Hematopoietic multipotent progenitor cell treated with erythropoietin and hydrocortisone succinate and interleukin-3 and kit ligand, for 8 days (in vitro differentiated cells): ENCODE measurements at places on chromosomes 12 and 14.

GRCh38 chr14:94346841-94347240 is 23.7 kb upstream of the SERPINA6 start:
- DNase-seq: no peak

GRCh38 chr12:30457621-30458289 is 237.9 kb downstream of the IPO8 start:
- DNase-seq: peak; percentile 10

GRCh38 chr12:66268562-66268961 is 33.7 kb upstream of the HELB start:
- no peak for DNase-seq

DNA sequence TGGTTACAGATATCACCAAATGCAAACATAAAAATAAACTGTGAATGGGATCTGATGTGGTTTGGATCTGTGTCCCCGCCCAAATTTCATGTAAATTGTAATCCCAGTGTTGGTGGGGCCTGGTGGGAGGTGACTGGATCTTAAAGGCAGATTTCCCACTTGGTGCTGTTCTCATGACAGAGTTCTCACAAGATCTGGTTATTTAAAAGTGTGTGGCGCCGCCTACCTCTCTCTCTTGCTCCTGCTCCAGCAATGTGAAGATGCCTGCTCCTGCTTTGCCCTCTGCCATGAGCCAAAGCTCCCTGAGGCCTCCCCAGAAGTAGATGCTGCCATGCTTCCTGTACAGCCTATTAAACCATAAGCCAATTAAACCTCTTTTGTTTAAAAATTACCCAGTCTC is 47.8 kb downstream of the SLC25A21 start:
- DNase-seq: peak; percentile 40

- no peak for DNase-seq
Observed at GRCh38 chr12:104593482-104593881, 136.7 kb downstream of the CHST11 start.

GRCh38 chr12:74349925-74350324 is 187.7 kb upstream of the ATXN7L3B start:
- DNase-seq: no peak

DNA sequence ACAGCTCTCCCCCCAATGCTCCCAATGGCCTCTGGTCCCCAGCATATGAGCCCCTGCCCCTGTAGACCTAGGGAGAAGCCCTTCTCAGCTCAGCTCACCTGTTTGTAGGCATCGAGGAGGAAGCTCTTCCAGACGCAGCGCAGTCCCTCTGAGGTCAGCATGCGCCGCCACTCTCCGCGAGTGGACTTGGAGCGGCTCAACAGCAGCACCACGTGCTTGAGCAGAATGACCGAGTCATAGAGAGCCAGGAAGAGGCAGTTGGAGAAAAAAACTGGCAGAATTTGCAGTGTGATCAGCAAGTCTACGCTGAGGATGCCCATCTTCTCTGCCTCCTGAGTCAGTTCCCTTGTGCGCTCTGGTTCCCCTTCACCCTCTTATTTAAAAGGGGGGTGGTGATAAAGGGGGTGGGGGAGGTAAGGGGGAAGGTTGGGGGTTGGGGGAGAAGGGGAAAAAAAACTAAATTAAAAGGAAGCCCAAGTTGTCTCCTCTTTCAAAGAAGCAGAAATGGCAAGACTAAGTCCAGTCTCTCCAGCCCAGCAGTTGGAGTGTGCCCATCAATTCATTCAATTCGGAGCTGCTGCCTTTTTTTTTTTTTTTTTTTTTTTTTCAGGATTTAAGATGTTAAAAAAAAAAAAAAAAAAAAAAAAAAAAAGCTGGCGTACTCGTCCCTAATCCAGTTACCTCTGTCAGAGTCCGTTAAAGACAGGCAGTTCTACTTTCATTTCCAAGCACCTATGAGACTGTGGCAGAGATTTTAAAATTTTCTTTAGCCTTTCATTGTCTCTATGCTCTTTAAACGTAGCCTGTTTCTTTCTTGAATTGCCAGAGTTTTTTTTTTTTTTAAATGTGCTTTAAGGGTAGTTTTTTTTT is at the start of gene DIO2:
DIO2 (minus strand) TSS at position 352 of the 870 bp plus-strand sequence; CDS start at position 320, 32 bp downstream.
- no peak for DNase-seq

DNA sequence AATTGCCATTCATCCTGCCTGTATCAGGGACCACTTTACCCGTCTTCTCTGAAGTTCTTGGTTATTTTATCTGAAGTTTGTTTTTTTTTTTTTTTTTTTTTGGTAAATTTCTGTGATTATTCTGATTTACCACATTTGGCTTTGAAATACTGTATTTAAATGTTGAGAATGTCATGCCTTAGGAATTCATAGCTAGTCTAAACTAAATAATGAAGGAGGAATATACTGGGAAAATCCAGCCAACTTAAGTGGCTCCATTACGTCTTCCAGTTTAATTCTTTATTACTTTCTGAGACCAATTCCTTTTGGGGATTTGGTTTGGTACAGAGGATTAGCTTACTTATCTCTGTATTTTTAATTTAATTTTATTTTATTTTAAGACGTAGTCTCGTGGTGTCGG is 60.3 kb upstream of the KCNMB4 start:
- DNase-seq: no peak

GRCh38 chr12:17030338-17030737 is 424.4 kb upstream of the LMO3 start:
- DNase-seq: no peak

DNA sequence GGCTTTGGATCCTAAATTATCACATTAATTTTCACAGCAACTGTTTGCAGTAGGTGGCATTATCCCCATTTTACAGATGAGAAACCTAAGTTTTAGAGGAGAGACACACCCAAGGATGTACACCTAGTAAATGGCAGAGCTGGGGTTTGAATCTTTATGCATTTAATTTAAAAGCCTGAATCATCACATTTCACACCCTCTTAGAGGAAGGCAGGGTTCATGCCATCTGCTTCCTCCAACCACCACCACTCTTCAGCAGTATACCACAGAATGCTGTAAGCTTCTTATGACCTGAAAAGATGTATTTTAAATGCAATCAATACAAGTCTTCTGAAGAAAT is 90.3 kb downstream of the CRADD start:
- no peak for DNase-seq

DNA sequence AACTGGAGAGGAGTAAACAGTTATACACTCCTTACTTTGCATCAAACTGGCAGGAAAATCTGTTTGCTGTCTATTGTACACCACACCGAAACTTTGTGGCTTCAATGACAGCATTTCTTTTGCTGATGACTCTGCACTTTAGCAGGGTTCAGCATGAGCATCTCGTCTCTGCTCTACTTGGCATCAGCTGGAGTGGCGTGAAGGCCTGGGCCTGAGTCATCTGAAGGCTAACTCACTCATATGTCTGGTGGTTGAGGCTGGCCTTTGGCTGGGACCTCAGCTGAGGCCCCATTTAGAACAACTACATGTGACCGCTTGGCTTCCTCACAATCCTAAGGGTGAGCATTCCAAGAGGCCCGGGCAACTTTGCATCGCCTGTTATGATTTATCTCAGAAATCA is 28.7 kb upstream of the REP15 start:
- DNase-seq: no peak

DNA sequence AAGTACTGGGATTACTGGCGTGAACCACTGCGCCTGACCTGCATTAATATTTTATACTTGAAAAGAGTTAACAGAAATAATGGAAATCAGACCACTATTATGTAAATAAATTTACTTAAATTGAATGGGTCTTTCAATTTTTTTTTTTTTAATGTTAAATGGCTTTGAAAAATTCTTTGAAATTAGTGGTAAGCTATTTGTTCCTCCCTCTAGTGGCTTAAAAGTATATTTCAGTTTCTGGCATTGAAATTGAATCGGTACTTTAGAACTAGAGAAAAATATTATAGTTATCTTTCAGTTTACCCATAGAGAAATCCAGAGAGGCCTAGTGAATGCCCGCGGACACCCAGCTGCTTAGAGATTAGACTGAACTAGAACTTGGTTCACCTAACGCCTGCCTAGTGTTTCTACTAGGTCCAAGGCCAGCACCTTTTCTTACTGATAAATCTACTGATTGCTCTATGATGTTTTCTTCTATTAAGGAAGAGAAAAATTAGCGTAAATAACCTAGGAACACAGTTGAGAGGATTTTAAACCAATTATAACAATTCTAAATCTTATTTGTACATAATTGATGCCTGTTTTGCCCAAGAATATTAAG is 106.5 kb downstream of the EML1 start:
- DNase-seq: peak; percentile 14

GRCh38 chr12:106774808-106775524 is 484 bp downstream of the RIC8B start:
- peak; percentile 9 for DNase-seq

DNA sequence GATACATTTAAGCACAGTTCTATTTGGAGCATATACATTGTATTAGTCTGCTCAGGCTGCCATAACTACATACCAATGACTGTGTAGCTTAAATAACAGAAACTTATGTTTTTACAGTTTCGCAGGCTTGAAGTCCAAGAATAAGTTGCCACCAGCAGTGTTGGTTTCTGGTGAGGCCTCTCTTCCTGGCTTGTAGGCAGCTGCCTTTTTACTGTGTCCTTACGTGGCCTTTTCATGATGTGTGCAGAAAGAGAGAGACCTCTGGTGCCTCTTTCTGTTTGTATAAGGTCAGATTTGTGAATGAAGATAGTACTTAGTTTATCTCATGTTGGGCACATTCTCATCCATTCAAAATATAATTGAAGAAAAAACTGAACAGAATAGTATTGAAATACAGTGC is 636.6 kb downstream of the FLRT2 start:
- DNase-seq: no peak

GRCh38 chr12:116910645-116911451 is at the start of gene FBXW8:
TSS of gene FBXW8 (plus strand) at chr12:116910950. CDS start at chr12:116911038, 88 bp downstream.
- DNase-seq: peak; percentile 76

GRCh38 chr14:99575043-99576023 is 28.7 kb downstream of the CCDC85C start:
- DNase-seq: no peak

GRCh38 chr14:103186909-103187586 is 63.8 kb downstream of the TNFAIP2 start:
- DNase-seq: no peak

DNA sequence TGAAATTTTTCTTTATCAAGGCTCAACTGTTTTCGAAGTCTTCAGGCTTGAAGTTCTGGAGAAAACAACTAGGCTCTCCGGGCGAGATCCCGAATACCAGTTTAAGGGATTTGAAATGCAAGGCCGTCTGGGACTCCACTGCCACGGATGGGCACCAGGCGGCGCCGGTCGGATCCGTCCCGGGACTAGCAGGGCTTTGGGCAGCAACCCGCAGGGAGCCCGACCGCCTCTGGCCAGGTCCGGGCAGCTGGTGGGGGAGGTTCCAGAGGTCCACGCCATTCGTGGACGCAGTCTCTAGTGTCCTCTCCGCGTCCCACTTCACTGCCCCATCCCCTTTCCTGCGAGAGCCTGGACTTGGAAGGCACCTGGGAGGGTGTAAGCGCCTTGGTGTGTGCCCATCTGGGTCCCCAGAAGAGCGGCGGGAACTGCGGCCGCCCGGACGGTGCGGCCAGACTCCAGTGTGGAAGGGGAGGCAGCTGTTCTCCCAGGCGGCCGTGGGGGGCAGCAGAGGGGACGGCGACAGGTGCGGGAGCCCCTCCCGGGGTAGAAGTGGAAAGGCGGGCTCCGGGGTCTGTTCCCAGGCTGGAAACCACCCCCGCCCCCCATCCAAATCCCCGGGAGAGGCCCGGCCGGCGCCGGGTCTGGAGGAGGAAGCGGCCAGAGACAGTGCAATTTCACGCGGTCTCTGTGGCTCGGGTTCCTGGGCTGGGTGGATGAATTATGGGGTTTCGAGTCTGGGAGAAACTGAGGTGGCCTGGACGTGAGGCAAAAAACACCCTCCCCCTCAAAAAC is 838 bp upstream of the ERBB3 start:
- DNase-seq: peak; percentile 64

DNA sequence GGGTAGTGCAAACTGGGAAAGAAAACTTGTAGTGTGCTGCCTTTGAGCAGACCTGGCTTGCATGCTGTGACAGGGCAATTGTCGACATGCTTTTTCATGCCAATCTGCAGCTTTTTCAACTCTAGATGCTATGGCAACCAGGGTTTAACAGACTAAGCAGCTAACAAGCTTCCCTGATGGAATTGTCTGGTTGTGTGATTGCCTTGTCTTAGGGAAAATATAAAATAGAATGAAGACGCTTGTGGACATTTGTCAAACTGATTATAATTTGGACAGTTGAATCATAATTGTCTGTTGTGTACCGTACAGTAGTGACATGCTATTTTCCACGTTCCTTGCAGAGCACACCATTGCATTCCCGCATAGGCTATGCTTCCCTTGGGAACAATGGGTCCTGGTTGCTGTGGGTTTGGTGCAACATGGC is 113.0 kb downstream of the FOXG1 start:
- DNase-seq: no peak

GRCh38 chr14:86987966-86988365 is 1005.0 kb downstream of the GALC start:
- no peak for DNase-seq

DNA sequence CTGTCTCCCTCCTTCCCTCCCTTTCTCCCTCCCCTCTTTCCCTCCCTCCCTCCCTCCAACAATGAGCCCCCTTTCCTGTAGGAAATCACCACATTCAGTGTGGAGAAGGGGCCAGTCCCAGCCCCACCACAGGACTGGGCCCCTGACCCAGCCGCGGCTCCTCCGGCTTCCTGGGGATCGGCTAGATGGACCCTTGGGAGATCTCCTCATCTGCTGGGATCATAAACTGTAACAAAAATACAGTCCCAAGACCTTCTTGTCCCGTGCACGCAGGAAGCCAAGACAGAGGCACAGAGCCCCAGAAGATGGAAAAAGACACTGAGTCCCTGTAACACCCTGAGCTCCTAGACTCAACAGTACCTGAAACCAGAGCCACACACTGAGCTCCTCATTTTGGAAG is 23.9 kb downstream of the DIO3 start:
- no peak for DNase-seq

DNA sequence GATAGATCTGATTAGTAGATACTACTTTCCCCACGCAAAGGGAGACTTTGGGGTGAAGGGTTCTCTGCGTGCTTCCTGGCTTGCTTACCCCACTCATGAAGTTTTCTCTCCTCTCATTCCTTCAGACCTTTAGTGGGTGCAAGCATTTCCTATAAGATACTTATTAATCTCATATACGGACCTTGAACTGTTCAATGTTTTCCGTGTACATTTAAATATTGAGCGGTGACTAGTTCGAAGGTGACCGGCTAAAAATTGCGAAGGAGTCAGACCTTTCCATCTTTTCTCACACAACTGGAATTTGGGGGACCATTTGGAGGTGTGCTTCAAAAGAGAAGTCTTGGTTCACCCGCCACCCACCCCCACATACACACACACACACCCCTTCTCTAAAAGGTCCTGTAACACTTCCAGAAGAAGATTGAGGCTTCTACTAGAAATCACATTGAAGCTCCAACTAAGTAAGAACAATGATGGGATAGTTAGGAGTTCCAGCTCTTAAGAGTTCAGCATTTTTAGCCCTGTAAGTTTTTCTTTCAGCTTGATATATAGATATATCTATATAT is 6.1 kb upstream of the FOXG1 start:
- DNase-seq: no peak
